ENCODE measurements at places on chromosomes 6 and 20.

- peak; percentile 32 for DNase-seq
Observed at GRCh38 chr6:52881996-52882841, 27.3 kb downstream of the GSTA3 start.

- DNase-seq, result no peak
Observed at GRCh38 chr6:79196912-79197311, 37.6 kb downstream of the HMGN3 start.

- no peak for DNase-seq
Observed at GRCh38 chr6:87171938-87172633, 16.7 kb downstream of the ZNF292 start.

DNA sequence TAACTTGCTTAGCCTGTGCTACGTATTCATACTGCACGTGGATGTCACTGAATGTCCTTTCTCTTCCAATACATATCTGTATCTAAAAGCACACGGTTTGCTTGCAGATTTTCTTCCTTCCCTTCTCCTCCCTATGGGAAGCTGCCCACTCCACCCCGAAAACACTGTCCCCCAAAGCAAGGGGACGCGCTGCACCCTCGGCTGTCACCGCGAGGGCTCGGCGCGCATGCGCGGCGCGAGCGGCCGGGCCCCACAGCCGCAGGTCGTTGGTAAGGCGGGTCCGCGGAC is 659 bp downstream of the TMX4 start:
- no peak for DNase-seq

DNA sequence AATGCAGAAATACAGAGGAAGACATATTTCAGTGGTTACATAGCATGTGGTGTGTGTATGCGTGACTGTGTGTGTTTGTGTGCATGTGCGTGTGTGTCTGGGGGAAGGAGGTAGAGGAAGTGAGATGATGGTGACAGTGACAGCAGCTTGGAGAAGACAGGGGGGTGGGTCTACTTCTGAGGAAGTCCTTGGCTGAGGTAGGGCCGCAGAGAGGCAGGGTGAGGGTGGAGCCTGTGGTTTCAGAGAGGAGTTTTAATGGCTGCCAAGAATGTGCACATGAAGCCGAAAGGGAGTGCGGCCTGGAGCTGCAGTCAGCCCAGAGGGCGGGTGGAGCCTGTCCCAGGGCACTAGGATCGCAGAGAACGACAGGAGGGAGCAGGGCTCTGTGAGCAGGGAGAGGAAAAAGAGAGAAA is 22.7 kb upstream of the RNF24 start:
- no peak for DNase-seq

GRCh38 chr6:21881969-21882465 is 288.5 kb downstream of the SOX4 start:
- no peak for DNase-seq

GRCh38 chr6:71490876-71491275 is 202.3 kb downstream of the OGFRL1 start:
- DNase-seq, result no peak

DNA sequence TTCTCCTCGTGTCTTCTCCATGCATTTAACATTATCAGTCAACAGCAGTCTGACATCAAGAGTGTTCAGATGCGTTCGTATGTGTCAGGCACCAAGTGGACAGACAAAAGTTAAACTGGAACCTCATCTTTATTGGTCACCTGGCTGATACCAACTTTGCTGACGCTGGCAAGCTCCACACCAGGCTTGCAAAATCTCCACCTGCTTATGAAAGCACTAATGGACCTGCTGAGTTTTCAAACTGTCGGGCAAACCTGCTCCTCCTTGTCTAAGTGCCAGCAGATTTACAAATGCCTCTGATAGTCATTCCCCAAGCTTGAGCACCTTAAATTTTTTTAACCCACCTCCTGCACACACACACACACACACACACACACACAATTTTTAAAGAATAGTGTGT is 27.9 kb upstream of the DSP start:
- no peak for DNase-seq

DNA sequence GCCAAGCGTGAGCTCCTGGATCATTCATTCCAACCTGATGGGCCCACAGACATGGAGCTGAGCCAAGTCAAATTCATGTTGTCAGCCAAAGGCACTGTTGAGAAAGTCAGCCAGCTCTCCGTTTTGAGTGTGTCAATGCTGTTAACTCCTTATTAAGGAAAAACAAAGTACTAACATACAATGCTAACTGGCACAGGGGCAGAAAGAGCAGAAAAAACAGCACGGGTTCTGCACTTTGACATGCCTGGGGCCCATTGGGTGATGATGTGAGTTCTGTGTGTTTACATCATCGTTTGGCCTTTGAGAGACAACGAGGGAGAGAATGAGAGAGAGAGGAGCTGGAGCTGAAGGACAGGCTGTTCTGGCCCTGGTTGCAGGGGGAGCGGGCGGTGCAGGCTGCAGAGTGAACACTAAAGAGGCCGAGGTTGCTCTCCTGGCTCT is 85.9 kb downstream of the SMOC2 start:
- DNase-seq, result no peak

DNA sequence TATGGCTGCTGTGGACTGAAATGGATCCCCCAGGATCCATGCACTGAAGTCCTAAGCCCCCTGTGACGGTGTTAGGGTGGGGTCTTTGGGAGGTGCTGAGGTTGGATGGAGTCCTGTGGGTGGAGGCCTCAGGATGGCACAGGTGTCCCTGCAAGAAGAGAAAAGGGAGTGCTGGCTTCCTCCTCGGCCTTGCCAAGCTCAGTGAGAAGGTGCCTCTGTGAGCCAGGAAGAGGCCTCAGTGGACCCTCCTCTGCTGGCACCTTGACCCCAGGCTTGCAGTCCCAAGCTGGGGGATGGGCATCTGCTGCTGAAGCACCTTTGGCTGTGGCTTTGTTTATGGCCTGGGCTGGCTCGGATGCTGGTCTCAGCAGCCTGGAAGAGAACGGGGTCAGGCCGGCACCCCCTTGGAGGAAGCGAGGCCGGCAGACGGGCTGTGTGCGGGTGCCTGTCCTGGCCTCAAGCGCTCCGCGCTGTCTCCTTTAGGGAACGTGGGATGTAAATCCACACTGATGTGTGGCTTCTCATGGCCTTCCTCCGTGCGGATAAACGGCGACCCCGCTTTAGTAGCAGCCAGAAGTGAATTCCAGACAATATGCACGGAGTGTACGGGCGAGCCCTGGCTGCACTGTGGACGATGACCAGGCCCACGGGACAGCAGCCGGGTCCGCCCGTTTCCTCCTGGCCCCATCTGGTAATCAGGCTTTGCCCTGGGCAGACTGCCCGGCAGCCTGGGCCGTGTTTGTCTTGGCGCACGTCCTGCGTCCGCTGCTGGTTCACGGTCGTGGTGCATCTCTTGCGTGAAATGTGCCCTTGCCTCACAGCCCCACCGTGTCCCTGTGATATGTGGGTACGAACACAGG is 182.6 kb downstream of the ERMARD start:
- DNase-seq, result no peak

Measured in AG09309 (cell line).